ENCODE measurements at places on chromosomes 6 and 20.

GRCh38 chr6:144597511-144597910, 312.4 kb downstream of the UTRN start:
- DNase-seq: no peak

- DNase-seq: no peak
These were observed 99.3 kb upstream of the VSTM2L start for GRCh38 chr20:37803438-37804307.

DNA sequence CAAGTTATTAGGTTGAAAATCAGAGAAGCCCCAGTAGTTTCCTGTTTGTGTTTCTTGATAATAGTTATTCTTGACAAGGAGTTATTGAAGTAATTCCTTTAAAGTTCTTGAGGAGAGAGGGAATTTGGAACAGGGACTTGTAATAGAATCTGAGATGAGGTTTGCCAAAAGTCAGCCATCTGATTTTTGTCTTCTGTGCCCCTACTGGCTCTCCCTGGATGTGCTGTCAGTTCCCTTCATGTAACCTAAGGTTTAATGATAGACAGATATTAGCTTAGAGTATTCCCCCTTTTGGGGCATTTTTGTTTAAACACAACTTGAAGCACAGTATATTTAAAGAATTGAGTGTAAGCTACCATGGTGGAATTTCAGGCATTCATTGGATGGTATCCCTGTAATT, 71.4 kb downstream of the CARMIL1 start:
- DNase-seq: no peak

DNA sequence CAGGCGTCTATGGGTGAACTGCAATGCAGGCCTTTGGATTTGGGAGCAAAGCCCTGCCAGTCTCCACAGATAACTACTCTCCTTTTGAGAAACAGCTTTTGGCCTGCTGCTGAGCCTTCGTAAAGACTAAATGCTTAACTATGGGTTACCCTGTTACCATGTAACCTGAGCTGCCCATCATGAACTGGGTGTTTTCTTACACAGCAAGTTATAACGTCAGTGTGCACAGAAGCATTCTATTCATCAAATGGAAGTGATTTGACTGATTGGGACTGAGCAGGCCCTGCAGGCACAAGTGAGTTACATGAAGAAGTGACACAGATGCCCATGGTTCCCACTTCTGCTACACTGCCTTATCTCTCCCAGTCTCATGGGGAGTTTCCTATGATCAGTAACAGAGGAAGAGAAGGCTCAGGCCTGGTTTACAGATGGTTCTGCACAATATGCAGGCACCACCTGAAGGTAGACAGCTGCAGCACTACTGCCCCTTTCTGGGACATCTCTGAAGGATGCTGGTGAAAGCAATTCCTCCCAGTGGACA, 319.1 kb downstream of the CD83 start:
- DNase-seq: no peak

DNA sequence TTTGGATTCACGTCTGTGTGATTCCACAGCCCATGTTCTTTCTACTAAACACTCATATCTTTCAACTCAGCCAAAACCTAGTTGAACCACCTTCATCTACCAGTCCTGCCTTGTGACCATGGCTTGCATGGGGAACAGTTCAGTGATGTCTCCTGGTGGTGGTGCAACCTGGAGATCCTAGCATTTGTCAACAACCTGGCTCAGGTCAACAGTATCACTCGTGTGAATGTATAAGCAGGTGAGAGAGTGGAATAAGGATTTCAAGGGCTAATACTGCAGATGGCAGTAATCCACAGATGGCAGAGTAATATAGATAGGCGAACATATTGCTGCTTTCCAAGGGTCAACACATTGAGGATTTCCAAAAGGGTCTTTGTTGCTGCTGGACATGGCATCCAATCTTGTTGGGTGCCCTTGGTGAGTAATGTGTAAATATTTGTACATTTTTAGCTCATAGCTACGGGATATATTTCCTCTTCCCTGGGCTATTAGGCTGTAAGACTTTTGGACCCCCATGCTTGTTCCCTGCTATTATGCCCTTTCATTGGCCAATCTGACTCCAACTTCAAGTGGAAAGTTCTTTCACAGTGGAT, 13.4 kb downstream of the PBOV1 start:
- DNase-seq: no peak

- no peak for DNase-seq
These were observed 75.2 kb upstream of the ARID1B start for GRCh38 chr6:156701966-156702365.

DNA sequence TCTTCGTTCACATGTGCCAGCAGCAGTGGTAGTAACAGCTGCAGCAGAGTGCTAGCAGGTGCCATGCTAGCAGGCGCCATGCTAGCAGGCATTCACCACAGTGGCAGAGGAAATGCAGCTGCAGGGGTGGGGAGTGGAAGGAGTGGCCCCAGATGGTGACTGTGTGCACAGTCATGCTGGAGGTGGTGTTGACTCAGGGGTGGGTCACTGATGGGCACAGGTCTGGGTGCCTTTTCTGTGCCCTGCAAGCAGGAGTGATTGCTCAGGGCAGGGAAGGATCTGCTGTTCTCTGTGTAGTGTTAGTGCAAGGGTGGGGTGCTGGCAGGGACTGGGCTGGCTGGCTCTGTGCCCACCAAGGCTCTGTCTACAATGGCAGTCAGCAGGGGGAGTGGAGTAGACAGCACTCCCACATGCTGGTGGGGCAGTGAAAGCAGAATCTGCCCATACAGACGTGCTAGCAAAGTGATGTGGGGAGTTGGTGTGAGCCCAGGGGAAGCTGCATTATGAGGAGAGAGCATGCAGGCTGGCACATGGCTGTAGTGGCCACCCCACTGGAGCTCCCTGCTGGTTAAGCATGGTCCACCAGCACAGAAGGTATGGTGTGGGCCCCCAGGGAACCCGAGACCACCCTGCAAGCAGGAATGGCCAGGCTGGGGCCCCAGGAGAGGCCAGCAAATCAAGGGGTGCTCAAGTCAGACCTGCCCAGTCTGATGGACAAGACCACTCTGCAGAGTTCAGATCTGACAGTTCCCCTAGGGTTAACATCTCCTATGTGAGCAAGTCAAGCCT, 11.4 kb upstream of the TSPYL4 start:
- no peak for DNase-seq

DNA sequence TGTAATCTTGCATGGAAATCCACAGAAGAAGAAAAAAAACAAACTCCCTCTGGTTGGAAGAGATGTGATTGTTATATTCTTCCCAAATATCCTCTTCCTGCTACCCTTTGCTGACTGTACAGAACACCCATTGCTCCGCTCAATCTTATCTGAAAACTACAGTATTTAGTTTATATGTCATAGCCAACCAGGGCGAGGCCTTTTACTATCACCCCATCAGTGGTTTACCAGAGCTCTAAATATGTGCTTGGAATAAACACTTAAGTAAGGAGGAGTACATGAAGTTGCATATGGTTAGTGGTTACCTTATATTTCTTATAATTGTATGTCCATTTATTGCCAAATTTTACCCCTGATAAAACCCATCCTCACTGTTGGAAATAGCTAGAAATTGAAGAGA, 12.2 kb downstream of the PRL start:
- DNase-seq: no peak

DNA sequence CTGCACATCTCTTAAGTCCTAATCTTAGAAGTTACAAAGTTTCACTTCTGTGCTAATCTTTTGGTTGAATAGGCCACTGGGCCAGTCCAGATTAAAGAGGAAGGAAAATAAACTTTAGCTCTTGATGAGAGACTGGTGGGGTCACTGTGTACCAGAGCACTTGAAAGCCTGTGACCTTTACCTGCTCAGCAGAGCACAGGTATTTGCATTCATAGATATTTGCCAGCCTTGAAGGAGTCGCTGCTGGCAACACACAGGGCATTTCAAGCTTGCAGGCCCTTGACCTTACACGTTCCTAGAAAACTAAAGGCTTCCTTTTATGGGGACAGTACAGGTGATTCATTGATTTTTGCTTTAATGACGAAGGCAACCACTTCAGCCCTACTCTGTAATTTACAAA, 108.4 kb upstream of the SLC22A23 start:
- DNase-seq: no peak

Measured in stimulated activated CD4-positive, alpha-beta T cell treated with anti-CD3 and anti-CD28 coated beads, Interleukin-12 subunit alpha, Interleukin-12 subunit beta, amount 100 ng/mL, for 24 hours (primary cell).